ENCODE measurements at places on chromosomes 1 and 21.

DNA sequence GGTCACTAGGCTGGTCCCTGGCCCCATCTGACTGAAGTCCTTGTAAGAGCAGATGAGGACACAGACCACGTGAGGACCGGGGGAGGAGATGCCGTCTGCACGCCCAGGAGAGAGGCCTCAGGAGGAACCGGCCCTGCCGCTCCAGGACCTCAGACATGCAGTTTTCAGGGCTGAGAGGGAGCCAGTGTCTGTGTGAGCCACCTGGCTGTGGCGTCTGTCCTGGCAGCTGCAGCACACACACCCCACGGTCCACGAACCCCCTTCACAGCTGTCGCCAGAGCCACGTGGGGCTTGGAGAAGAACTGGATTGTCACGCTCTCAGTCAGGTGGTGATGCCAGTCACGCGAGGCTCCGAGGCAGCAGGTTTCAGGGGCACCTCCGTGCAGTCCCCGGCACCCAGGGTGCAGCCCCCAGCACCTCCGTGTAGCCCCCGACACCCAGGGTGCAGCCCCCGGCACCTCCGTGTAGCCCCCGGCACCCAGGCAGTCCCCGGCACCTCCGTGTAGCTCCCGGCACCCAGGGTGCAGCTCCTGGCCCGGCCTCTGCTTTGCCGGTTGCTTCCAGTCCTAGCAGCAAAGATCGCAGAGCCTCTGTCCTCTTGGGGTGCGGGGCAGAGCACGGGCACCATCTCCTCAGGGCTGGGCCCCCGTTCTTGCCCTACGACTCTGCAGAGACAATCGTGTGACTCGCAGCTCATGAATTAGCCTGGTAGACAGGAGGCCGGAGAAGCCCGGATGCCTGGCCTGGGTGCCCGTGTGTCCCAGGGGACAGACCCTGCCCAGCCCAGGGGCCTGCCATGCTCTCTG, 19.0 kb upstream of the SUMO3 start:
- no peak for DNase-seq

DNA sequence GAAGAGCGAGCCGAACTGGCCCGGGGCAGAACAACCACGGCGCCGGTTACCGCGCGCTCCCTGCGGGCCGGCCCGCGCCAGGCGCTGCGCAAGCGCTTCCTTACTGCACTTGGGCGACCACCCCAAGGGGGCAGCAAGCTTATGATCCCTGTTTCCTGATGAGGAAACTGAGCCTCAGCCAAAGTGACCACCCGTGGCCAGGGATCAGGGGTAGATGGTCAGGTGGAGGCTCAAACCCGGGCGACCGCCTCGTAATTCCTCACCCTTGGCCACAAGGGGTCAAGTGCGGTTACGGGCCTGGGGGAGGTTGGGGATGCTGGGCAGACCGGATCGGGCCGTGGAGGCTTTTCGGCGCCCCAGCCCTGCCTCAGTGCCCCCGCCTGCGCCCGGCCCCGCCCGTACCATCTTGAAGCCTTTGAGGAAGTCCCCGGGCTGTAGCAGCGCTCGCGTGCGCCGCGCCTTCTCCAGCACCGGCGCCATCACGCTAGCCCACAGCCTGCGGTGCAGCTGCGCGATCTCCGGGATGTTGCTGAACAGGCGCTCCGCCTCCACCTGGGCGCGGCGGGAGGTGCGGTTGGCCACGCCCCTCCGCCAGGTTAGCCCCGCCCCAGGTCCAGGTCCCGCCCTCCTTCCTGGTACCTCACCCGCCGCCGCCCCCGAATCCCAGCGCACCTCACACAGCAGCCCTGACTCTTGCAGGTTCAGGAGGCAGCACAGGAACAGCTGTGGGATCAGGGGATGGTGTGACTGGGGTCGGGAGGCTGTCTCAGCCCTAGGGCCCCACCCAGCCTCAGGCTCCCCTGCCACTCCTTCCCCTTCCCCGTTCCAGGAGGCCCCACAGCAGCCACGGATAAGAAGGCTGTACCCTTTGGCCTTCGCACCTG, 5.4 kb upstream of the TNFRSF25 start:
- no peak for DNase-seq

- DNase-seq: no peak
Observed at GRCh38 chr1:67342076-67342890, 34.6 kb downstream of the IL12RB2 start.

- no peak for DNase-seq
Observed at GRCh38 chr1:190736971-190737590, 259.4 kb upstream of the BRINP3 start.

DNA sequence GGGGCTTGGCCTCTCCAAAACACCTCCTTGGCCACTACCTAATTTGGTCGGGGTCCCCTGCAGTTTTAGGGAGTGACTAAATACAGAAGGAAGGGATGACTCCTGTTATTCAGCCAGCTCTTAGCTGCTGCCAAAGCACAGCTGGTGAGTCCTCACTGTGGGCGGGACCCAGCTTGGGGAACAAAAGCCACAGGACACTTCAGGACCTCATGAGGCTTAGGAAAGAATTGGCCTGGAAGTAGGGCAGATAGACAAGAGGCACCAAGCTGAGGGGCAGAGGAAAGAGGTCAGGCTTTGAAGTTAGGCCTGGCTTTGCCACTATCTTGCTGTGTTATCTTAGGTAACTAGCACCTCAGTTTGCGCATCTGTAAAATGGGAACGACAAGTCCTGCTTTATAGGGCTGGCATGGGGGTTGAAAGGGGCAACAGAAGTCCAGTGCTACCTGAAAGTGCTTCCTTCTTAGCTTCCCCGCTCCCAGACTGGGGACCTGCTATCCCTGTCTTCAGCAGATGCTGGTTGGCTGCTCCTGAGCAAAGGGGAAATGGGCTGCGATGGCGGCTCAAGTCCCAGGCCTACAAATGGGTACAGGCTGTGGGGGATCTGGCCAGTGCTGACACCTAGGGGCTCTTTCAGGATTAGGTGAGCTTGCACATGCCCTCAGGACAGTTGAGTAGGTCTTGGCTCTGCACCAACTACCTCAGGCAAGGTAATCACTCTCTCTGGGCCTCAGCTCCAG, 15.7 kb downstream of the IFI6 start:
- no peak for DNase-seq
